ENCODE measurements at places on chromosomes 12 and 14.

DNA sequence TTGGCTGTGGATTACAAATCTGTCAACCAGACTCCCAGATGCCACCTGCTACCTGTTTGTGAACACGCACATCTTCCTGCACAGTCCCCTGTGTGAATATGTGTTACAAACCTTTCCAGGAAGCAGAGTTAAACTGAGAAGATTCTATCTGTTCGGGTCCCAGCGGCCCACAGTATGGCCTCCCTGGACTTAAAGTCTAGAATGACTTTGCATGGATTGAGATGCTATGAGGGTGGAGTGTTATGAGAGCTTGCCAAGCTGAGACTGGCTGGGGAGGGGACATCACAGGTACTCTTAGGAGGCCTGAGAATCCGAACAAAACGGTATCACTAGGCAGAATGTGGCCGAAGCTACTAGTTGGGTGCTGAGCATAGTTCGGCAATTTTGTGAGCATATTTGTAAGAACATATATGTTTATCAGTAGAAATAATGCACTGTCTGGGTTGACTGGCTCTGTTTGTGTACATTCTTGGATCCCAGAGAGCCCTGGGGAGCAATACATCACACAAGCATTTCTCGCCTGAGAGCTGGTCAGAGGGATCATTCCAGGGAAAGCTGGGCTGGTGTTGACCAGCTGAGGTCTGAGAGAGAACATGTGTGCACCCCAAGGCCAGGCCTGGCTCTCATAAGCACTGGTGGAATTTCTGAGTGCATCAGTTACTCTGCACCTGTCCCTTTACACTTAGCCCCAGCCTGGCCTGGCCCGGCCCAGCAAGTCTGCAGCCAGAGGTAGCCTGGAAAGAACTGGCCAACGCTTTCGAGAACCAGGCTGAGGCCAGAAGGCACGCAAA lies 29.8 kb upstream of the LTBP2 start:
- no peak for DNase-seq

DNA sequence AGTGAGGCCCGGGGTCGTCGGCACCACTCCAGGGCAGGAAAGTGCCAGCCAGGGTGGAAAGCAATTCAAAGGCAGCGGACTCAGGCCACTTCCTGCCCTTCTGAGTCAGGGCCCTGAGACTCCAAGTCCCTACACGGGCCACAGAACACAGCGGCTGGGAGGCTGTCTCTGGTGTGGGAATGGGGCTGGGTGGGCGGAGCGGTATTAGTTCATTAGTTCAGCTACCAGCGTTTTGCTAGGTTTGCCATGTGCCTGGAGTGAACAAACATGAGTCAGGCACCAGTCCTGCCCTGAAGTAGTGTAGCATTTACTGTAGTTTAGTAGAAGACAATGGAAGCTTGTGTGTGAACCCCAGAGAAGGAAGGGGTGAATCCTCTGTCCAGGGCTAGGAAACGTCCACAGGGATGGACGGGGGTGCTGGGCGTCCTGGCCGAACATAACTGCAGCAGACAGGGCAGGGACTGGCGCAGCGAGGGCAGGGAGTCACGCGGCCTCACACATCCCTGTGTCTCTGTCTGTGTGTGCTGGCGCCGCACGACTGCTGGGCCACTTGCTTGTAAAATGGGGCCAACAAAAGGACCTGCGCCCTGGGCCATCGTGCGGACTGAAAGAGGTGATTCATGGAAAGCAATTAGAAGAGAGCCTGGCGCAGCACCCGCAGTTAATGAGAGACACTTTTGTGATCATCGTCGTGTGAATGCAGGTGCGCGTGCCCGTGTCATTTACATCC lies 186.4 kb upstream of the PRMT8 start:
- no peak for DNase-seq

- DNase-seq: no peak
Measured at GRCh38 chr12:5466521-5466960, 34.6 kb downstream of the NTF3 start.

GRCh38 chr12:69105101-69105962 lies 134.0 kb upstream of the CPSF6 start:
- DNase-seq: no peak

DNA sequence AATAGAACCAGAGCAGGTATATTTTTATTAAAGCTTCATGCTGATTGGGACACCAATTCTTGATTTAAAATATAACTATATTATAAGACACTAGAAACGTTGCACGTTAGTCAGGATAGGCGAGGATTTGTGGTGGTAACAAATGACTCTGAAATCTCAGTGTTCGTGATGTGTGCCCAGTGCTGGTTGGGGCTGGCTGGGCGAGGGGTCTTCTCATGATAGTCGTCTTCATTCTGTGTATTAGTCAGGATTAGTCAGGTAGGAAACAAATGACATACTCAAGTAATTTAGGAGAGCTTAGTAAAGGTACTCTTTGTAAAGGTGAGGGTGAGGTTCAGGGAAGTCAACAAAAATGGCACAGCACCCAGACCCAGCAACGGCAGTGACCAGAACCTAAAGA lies 73.9 kb upstream of the HIF1A start:
- no peak for DNase-seq

GRCh38 chr12:9810671-9811070 lies 16.6 kb upstream of the KLRF1 start:
- no peak for DNase-seq

DNA sequence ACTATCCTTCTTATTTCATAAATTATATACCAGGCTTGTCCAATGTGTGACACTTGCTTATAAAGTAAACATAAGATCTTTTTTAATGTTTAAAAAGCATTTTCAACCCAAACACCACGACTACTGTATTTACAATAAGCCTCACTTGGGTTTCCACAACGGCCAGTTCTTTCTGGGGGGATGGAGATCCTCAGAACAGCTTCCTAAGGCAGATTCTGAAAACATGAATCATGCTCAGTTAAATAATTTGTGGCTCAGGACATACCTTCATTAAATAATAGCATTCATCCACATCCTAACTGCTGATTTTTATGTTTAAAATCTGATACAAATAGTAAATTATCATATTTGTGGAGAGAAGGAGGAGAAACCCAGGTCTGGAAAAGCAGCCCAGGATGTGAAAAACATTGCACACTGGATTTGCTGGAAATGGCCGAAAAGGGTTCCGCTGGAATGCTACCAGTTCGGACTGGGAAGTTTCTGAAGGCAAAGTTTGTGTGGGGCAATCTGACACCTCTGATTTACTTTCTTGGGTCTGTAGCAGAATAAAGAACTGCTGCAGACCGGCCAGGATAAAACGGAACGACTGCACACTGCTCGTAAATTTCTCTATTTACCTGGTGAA lies 597 bp downstream of the GLT8D2 start:
- no peak for DNase-seq

GRCh38 chr14:66918527-66918926 lies 270.7 kb upstream of the GARIN2 start:
- DNase-seq: no peak

GRCh38 chr12:18483698-18484325 lies 222.5 kb downstream of the PIK3C2G start:
- no peak for DNase-seq

GRCh38 chr12:87812681-87813080 lies 216.5 kb downstream of the C12orf50 start:
- DNase-seq: no peak

DNA sequence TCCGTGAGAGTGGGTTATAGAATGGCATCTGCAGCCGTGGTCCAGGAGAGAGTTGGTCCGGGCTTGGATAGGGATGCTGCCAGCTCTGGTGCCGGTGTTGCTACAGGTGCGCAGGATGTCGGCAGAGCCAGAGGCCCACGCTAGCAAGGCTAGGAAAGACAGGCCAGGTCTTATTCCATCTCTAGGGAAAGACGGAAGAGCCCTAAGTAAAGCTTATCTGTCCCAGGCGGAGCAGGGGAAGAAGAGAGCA lies 485 bp upstream of the PSME1 start:
- DNase-seq: no peak

DNA sequence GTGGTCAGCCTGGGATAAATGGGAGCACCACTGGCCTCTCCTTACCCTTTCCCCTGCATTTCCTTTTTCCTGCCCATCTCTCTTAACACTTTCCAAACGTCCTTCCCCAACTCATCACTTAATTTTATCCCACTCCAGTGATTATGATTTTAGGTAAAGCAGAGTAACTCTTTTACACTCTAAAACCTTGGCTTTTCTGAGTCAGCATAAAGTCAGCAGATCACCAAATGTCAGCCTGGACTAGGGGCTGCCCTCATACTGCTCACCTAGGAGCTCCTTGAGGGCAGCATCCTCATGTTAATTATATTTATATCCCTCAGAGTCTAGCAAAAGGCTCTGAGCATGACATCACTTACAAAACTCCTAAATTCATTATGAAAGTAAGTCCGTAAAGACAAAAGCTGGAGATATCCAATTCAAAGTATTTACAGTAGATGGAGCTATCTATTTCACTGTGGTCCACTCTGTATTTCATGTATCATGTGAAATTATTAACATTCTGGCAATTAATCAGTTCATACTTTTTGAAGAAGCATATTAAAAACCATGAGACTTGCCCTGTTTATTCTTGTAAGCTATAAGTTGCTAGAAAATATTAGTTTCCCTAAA lies 17.0 kb upstream of the DICER1 start:
- DNase-seq: no peak

GRCh38 chr14:78534141-78534540 lies 364.0 kb downstream of the NRXN3 start:
- DNase-seq: no peak

- DNase-seq: no peak
Measured at GRCh38 chr12:105575235-105575634, 244.7 kb downstream of the C12orf75 start.

DNA sequence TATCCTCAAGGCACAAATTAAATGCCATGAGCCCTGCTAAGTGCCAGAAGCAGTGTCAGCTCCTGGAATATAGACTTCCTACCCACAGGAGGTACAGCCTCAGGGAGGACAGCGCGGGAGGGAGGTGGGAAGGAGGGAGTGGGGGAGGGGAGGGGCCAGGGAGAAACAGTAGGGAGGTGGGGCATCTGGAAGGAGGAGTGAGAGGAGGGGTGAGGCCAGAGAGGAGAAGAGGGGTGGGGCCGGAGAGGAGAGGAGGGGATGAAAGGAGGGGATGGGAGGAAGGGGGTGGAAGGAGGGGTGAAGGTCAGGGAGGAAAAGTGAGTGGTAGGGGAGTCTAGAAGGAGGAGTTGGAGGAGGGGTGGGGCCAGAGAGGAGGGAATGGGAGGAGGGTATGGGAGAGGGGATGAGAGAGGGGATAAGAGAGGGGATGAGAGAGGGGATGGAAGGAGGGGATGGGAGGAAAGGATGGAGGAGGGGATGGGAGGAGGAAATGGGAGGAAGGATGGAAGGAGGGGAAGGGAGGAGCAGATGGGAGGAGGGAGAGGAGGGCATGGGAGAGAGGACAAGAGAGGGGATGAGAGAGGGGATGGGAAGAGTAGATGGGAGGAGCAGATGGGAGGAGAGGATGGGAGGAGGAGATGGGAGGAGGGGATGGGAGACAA lies 9.2 kb upstream of the CCDC197 start:
- no peak for DNase-seq

GRCh38 chr12:99553461-99553860 lies 94.1 kb upstream of the GARIN6 start:
- no peak for DNase-seq

GRCh38 chr14:64723691-64724577 lies 19.7 kb downstream of the PLEKHG3 start:
- DNase-seq: no peak

DNA sequence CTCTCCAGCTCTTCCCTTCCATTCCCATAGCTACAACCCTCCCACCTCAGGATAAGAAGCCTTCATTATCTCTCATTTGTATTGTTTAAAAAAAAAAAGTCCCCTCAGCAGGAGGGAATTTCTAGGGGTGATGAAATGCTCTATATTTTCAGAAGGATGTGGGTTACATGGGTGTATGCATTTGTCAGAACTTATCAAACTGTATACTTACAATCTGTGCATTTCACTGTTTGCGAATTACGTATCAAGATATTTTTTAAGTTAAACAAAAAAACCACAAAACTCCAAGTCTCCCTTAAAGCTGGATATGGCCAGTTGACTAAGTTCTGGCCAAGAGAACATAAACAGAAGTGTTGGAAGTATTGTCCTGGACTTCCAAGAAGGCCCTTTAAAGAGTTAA lies 2.0 kb upstream of the FKBP11 start:
- no peak for DNase-seq

DNA sequence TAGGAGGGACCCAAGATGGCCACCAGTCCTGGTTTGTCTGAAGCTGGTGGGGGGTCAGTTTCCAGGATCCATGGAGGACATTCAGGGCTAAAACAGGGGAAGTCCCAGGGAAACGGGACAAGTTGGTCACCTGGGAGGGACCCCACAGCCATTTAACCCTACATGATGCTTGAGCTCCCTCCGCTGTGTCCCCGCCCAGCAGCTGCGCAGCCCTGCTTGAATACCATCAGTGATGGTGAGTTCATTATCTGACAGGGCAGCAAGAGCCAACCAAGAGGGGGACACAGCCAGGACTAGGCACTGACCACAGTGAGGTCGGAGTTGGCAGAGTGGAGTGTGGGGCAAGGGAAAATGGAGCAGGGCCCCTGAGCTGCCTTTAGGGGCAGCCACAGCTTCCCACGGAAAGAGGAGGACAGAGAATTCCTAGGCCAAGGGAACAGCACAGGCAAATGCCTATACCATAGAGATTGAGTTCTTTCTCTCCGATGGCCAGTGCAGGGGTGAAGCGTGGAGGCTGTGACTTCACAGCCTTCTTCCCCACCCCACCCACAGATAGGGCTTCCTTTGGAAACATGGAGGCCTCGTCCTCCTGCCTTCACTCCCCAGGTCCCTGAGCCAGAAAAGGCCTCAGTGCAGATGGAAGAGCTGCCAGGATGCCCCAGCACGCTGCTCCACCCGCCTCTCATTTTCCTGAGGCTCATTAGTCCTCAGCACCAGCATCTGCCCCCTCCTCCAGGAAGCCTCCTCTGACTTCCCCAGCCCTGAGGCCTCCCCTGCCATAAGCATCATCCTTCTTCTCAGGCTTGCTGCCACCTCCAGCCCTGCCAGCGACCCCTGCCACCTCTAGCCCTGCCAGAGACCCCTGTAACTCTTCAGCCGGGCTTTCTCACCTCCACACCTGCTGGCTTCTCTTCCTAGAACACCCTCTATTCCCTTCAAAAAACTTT lies 51.4 kb downstream of the CYP46A1 start:
- no peak for DNase-seq

DNA sequence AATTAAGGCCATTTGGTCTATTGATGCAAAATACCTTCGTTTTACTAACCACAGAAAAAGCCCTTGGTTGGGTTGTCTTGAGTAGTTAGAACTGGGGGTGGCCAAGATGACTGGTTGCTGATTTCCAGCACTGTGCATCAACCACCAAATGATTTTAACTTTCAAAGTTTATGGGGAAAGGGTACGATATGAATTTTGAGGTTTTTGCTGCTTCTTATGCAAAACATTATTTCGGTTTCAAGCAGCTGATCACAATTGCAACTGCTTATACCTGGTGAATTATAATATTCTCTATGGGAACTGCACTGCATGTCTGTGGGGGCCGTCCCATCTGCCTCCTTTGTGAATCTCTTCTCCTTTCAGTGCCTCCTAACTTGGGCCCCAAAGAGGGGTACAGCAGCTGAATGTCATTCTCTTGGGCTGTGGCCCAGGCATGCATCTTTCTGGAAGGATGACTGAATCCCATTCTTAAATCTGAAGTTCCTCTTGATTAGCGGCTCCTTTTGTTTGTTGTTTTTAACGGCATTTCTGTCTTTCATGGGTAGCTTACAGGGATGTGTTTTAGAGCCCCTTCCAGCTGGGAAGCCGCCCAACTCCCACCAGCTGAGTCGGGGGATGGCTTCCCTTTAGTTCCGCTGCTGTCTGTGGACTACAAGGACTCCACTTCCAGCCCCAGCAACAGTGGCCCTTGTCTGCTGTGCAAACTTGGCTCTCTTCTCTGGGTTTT lies 479.8 kb downstream of the ZFP36L1 start:
- no peak for DNase-seq

GRCh38 chr12:20514598-20514997 lies 146.3 kb downstream of the PDE3A start:
- DNase-seq: no peak

- no peak for DNase-seq
Measured at GRCh38 chr14:69595336-69595735, 16.1 kb upstream of the SUSD6 start.

Data from left forelimb (tissue), 1 donor.